Effector memory CD4-positive, alpha-beta T cell (primary cell): ENCODE measurements at places on chromosomes 4 and X.

GRCh38 chr4:40316782-40317635, 18.1 kb upstream of the CHRNA9 start:
- peak; percentile 15 for DNase-seq

- DNase-seq, result no peak
Measured at GRCh38 chrX:138745196-138745595, 33.7 kb upstream of the FGF13 start.

GRCh38 chr4:108049406-108049805, 59.7 kb downstream of the HADH start:
- peak; percentile 17 for DNase-seq

- DNase-seq, result no peak
Measured at GRCh38 chr4:88352062-88352740, 26.5 kb upstream of the HERC6 start.

DNA sequence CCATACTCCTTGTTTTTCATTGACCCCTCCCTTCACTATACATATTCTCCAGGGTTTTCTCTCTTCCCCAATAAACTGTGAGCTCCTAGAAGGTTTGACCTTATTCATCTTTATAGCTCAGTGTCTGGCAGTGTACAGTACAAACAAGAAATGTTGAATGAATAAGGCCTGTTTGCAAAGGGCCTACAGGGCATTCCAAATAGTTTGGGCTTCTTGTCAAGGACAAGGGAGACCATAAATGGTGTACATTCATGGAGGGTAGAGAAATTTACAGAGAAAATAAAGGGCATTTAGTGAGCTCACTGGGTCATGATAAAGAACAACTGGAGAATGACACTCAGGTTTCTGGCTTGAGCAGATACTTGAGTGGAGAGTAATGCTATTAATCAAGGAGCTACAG, 47.5 kb upstream of the EIF1AX start:
- no peak for DNase-seq

DNA sequence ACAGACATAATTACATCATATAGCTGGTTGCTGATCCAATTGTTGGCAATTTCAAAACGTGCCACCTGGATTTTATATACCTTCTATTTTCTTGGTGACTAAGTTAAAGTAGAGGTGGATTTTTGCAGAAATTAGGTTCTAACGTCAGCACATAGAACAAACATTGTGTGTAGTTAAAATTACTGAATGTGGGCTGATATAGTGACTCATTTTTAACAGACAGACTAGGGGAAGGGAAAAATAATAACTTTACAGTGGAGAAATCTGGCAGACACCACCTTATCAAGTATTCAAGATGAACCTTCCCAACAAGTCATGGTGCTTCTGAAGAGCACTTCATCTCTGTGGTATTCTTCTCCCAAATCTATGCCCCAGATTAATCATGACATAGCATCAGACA, 134.5 kb downstream of the UCHL1 start:
- no peak for DNase-seq

DNA sequence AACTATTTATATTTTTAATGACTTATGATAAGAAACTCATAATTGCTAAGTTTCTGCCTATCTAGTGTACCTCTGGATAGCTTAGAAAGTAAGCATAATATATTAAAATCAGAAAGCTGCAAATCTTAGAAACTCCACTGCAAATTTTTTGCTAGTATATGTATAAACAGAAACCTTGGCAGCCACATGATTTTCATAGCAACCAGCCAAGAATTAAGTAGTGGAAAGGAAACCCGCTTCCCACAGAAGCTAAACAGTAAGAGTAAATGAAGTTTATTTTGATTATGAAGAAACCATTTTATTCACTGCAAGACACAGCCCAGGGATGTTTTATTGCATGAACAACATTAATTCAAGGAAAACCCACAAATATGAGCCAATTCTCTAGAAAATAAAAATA, 872.5 kb upstream of the ADGRL3 start:
- DNase-seq, result no peak

- no peak for DNase-seq
Measured at GRCh38 chr4:53309321-53310040, 56.4 kb downstream of the SCFD2 start.

DNA sequence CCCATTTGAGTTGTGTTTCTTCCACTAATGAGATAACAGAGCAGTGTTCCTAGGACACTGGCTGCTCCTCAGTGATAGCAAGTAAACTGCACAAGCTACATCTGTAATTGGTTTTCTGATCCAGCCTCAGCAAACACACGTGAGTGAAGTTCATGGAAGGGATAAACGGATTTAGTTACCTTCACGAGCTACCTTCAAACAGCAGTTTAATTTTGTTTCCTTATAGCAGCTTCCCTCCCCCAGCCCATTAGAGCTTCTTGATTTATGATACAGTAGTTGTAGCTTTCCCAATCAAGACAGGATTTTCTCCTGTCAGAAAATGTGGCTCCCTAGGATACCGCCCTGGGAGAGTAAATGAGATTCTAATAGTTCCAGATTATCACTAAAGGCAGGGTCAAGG, 634.2 kb upstream of the FAT1 start:
- no peak for DNase-seq

- DNase-seq, result no peak
Measured at GRCh38 chr4:105462576-105462975, 11.3 kb downstream of the PPA2 start.

DNA sequence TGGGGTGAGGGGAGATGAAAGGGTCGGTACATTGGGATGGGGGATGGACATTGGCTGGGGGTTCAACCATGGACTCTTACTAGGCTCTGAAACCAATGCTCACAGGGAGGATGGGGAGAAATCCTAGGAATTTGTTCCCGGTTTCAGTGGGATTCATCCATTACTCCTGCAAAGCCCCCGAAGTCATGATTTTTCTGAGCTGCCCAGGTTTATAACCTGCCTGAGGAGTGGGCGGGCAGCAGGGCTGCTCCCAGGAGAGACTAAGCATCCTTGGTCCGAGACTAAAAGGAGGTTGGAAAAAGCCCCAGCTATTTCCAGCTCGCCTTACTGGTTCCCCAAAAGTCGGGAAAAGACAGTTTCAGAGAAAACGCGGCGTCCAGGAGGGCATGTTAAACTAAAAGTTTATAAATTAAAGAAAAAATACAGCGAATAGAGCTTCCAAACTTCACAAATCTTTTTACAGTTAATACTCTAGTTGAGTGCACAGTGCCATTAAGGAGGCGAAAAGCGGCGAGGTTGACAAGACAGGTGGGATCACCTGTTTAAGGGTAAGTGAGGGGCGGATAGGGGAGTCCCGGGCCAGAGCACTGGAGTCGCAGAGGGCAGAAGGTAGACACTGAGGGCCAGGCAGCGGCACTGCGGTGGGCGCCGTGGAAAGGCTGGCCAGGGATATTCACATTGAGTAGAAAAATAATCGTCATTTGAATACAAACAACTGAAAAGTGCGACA, 3.7 kb downstream of the NKX3-2 start:
- DNase-seq, result no peak

DNA sequence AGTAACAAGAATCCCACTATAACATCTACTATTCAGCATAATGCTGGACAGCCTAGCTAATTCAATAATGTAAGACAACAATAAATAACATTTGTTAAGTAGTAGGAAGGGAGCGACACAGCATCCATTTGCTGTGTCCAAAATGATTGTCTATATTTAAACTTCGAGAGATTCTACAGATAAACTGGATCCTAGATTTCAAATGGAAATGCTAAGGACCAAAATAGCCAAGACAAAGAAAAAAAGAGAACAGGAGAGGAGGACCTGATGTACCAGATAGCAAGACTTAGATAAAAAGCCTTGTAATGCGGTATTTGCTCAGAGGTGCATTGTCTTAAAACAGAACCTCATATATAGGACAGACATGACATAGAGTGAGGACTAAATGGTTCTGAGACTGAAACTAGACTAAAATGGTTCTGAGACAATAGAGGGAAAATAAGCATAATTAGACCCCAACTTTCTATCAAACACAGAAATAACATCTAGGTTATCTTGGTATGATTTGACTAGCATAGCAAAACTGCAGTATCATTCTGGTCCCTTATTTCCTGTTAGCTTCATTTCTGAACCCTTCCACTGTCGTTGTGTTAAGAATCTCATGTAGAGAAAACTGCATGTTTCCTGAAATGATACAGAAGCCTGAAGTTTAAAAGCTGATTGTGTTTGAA, 3.8 kb downstream of the HPGDS start:
- no peak for DNase-seq

GRCh38 chr4:1269209-1269608, 20.3 kb upstream of the CTBP1 start:
- DNase-seq, result no peak

GRCh38 chr4:174503079-174503715, 19.1 kb downstream of the HPGD start:
- DNase-seq, result no peak

- no peak for DNase-seq
Measured at GRCh38 chr4:183658362-183659028, 490 bp downstream of the RWDD4 start.

DNA sequence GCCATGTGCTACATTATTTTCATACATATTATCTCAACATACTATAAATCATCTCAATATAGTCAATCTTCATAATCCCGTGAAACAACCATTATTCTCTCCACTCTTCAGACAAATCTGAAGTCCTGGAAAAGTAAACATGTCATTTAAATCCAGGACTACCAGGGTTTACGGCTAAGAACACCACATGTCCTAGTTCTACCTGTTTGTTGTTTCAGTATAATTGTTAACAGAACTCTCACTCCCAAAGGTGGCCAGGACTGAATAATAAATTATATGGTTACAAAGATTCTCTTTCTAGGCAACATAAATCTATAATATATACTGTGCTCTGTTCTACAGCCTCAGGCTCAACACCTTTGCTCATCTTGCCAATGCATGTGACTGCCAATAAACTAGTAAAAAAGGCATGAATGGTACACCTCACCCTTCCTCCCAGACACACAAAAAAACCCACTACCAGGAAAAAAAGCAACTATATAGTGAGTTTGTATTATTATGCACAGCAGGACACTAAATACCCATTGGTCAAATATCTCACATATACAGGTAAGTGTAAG, 20.1 kb downstream of the EIF4E start:
- no peak for DNase-seq

DNA sequence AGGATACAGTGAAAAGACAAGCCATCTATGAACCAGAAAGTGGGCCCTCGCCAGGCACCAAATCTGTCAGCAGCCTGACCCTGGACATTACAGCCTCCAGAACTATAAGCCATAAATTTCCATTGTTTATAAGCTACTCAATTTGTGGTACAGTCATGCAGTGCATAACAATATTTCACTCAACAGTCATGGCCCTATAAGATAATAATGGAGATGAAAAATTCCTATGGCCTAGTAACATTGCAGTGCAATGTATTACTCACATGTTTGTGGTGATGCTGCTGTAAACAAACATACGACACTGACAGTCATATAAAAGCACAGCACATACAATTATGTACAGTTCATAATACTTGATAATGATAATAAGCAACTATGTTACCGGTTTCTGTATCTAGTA, 17.1 kb upstream of the TLR1 start:
- no peak for DNase-seq

- DNase-seq, result no peak
Measured at GRCh38 chr4:174702979-174703478, 126.0 kb downstream of the GLRA3 start.

GRCh38 chr4:183557611-183558010, 52.8 kb downstream of the ING2 start:
- DNase-seq, result no peak

DNA sequence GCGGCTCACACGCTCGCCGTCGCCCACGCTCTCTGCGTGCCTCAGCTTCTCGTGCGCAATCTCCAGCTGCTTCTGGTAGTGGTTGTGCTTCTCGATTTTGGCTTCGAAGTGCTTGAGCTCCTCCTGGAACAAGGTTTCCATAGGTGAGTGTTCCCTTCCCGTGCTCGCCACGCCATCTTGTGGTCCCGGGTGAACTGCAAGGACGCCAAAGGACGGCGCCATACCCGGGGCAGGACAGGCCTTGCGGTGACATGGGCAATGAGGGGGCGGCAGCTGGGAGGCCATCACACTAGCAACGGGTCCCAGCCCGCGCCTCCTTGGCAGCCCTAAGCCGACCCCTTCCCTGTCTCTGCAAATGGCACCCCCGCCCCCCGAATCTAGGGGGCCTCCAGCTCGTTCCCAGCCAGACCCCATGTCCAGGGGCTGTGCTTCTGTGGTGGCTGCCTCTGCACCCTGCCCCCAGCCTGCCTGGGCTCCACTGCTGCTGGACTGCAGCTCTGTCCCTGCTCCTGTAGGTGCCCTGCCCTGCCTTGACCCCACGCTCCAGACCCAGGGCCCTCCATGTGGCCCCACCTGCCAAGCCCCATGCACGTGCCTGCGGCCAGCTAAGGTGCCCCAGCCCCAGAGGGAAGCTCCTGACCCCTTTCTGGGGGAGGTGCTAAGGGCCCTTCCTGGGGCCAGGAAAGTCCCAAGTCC, 17.3 kb downstream of the LRPAP1 start:
- no peak for DNase-seq

DNA sequence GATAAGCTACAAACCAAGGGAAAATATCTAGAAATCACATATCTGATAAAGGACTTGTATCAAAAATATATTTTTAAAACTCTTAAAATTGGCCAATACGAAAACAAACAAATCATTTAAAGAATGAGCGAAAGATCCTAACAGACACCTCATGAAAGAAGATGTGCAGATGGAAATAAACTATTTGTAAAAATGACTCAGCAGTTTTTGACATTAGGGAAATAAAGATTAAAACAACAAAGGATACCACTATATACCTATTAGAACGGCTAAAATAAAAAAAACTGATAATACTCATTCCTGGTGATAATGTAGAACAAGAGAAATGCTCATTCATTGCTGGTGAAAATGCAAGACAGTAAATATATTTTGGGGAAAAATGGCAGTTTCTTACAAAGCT, 506.4 kb downstream of the KLHL4 start:
- no peak for DNase-seq

- no peak for DNase-seq
Measured at GRCh38 chr4:7766661-7767345, 172.9 kb downstream of the AFAP1 start.

- no peak for DNase-seq
Measured at GRCh38 chr4:40909363-40909876, 159.7 kb downstream of the NSUN7 start.

DNA sequence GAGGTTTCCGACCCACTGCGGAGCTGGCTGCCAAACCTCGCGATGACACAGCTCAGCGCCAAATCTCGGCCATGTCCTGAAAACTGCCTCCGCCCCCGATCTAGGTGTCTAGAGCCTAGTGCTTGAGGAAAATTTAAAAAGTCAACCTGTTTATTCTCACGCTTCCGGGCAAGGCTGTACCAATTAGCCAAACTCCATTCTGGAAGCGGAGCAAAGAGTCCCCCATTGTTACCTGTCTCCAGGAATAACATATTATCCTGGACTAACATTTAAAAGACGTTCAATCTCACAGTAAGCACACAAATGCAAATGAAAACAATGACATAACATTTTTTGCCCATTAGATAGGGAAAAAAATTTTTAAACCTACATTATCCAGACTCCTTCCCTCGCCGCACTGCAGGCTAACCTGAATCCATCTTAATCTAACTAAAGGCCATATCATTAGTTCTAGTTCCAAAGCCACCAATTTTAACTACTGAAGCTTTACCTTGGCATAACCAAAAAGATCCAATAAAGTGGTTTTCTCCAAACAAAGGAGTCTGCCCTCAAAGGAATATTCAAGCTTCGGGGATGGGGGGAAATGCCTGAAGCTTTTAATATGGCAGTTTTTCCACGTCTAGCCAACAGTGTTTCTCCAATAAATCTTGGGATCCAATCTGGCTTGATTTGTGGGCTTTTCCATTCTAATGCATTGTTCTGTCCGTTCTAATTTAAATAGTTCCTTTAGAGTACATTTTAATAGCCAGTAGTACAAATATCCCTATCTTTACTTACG, 1.9 kb downstream of the HUWE1 start:
- no peak for DNase-seq

GRCh38 chr4:56330691-56331090, 56.6 kb downstream of the AASDH start:
- no peak for DNase-seq
